Activated T-helper 1 cell treated with anti-CD3 and anti-CD28 coated beads, Interleukin-12 subunit alpha, Interleukin-12 subunit beta, Interleukin-2, Interleukin-4 antibody, amounts not matched to agents 30 ng/mL and 10 ng/mL and 1 ng/mL, durations not matched to agents 14 hours and 24 hours and 36 hours (primary cell): ENCODE measurements at places on chromosomes 2 and 18. TPM values are rescaled to one million over a fixed set of nuclear protein-coding genes. Genes with fewer than 3 reads are reported as not detected.

- no peaks in the 10 kb centered on the region for H3K36me3 ChIP-seq
- H3K27ac ChIP-seq: peak overlapping the region; percentile 74
- peak; percentile 19 for DNase-seq
- H3K4me1 ChIP-seq: peaks cover 22% of the 10 kb centered on the region
These were observed 36.3 kb downstream of the TGOLN2 start for GRCh38 chr2:85291425-85292023.

DNA sequence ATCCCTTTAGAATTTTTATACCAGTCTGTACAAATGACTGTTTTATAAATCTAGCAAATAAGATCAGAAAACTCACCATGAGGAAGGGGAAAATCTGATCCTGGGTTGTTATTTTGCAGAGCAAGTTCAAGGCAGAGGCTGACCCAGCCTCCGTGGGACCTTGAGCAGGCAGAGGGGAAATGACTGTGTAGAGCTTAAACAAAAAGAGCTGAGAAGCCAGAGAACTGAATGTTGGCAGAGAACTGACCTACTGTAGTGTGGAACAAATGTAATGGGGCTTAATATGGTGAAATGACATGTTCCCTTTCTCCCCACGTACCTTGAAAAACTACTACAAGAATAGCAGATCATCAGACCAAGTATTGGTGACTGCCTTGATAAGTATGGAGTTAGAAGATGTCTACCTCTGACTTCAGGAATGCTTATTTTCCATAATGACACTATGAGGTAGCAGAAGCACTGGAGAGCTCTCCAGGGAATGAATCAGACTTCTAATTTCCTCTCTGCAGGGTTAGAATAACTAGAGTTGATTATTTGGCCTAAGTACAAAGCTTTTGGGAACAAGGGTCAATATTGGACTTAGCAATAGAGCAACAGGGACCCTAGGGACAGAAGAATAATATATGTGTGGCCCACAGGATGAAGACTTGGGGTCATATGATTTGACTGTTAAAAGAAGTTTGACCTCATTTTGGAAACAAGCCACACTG, 304.4 kb downstream of the CCDC178 start:
- H3K4me1 ChIP-seq: no peaks in the 10 kb centered on the region
- no peak for DNase-seq
- no peak overlapping the region for H3K4me3 ChIP-seq
- H3K27ac ChIP-seq: no peak overlapping the region

DNA sequence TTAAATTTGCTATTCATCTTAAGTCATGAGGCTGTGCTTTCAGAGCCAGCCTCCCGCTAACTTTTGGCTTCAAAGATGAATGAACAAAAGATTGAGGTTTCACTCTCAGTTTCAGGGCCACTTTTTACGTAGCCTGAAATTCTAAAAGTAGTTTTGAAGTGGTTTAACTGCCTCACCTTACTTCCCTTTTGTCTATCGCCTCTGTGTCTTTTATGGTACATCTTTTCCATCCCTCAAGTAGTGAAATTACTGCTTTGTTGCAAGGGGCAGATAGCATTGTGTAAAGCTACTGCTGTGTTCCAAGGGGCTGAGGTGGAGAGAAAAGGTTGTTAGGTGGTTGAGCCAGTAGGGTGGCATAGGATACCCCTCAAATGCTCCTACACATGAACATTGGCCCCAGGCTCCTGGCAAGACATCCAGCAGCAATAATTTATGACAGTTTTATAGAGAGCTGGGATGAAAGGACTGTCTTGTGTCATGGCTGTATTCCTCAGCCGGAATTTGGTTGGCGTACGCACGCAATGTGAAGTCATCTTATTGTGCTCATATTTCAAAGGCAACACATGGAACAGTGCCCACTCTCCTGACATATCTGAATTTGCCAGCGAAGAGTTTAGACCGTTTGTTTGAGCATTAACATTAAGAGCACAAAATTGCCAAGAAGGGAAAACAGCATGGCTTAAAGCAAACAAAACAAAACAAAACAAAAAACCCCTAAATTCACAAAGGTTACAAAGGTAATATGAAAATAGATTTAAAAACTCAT, 32.2 kb downstream of the QPCT start:
- H3K4me3 ChIP-seq: peak overlapping the region; percentile 34
- no peaks in the 10 kb centered on the region for H3K36me3 ChIP-seq
- H3K27ac ChIP-seq: peak overlapping the region; percentile 88

GRCh38 chr2:98346311-98347236, at the start of gene CNGA3:
Gene CNGA3, plus strand, starts transcription at chr2:98346456. Its CDS starts 23,520 bp downstream, at chr2:98369976.
- peaks cover 4% of the 10 kb centered on the region for H3K4me1 ChIP-seq
- DNase-seq: peak; percentile 11
- no peaks in the 10 kb centered on the region for H3K36me3 ChIP-seq

DNA sequence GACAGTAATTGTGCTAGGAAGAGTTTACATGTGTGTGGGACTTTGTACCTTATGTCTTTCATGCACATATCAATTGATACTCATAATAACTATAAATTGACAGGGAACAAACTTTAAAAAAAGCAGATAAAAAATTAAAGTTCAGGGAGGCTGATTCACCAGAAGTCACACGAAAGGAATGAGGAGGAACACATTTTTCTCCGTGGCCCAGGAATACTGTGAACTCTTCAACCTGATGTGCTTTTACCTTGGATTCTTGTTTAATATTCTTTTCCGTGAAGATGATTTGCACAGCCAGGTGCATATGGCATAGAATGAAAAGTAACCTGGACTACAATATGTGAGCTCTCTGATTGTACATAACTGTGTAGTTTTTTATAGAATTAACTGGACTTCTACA, 326.3 kb downstream of the CDH7 start:
- DNase-seq: no peak
- H3K27ac ChIP-seq: no peak overlapping the region
- no peaks in the 10 kb centered on the region for H3K36me3 ChIP-seq
- H3K27me3 ChIP-seq: no peaks in the 10 kb centered on the region

DNA sequence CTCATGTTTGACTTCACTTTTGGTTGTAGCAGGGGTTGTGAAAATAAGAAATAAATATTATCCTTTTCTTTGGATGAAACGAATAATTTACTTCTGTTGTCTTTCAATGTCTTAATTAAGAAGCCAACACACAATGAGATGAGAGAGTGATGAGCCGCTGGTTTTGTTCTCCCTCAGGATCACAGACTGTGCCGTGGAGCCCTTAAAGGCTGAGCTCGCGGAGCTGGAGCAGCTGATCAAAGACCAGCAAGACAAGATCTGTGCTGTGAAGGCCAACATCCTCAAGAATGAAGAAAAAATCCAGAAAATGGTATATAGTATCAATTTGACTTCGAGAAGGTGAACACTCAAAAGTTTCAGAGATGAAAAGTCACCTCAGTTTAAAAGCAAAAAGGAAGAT, 28.1 kb upstream of the ASB1 start:
- DNase-seq: no peak
- H3K4me1 ChIP-seq: no peaks in the 10 kb centered on the region
- no peaks in the 10 kb centered on the region for H3K27me3 ChIP-seq
- H3K36me3 ChIP-seq: no peaks in the 10 kb centered on the region

DNA sequence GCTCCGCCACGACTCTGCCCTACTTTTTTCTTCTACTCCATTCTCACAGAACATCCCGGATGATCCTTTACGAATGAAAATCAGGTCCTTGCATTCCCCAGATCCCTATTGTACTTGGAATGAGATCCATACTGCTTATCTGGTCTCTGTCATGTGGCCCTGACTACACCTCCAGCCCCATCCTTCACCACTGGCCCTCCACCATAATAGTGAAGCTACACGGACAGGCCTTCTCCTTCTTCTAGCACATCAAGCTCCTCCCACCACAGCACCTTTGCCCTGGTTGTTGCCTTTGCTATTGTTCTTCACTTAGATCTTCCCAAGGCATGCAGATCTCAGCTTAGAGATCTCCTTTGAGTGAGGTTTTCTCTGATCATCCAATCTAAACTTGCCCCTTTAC, 20.1 kb upstream of the RMDN2 start:
- no peak overlapping the region for H3K27ac ChIP-seq
- H3K27me3 ChIP-seq: peaks cover 15% of the 10 kb centered on the region
- no peaks in the 10 kb centered on the region for H3K36me3 ChIP-seq

DNA sequence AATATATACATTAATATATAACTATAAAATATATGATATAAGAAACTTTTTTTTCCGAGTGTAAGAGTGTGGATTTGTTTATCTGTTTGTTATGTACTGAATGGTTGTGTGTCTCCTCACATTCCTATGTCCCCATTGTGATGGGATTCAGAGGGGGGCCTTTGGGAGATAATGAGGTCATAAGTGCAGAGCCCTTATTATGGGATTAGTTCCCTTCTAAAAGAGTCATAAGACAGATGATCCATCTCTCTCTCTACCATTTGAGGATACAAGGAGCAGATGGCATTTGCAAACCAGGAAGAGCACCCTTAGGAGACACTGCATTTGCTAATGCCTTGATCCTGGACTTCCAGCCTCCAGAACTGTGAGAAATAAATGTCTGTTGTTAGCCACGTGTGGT, 30.3 kb upstream of the SAP130 start:
- H3K27ac ChIP-seq: no peak overlapping the region
- no peaks in the 10 kb centered on the region for H3K36me3 ChIP-seq
- DNase-seq: no peak
- H3K4me1 ChIP-seq: no peaks in the 10 kb centered on the region

DNA sequence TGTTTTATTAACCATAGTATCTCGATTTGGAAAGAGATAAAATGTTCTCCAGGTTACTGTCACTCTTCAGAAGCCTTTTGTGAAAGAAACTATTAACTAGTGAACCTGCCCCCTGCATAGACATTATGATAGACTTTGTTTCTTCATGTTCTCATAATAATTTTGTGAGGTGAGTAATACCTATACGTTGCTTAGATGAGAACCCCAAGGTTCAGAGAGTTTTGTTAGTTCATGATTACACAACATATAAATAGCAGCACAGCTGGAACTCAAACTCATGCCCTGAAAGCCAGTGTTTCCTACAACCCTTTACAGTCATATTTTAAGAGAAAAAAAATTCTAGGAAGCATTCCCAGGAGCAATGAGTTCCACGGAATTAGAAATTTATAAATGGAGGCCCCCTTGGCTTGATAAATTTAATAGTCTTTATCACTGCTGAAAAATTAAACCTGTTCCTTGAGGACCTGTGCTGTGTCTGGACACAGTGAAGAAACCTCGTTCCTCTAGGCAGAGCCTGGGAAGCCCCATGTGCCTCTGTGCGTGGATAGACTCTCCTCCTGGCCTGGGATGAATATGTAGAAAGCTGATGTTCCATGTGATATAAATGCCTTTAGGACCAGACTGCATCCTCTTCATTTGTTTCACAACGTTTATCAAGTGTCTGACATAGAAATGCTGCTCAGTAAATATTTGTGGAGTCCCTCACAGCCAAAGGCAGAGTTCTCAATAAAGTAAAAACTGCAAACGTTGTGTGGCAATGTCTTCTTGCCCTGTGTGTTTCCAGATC, 1257.0 kb upstream of the GYPC start:
- no peak for DNase-seq
- H3K36me3 ChIP-seq: no peaks in the 10 kb centered on the region
- H3K4me3 ChIP-seq: no peak overlapping the region
- peaks cover 2% of the 10 kb centered on the region for H3K27me3 ChIP-seq
- H3K27ac ChIP-seq: no peak overlapping the region

DNA sequence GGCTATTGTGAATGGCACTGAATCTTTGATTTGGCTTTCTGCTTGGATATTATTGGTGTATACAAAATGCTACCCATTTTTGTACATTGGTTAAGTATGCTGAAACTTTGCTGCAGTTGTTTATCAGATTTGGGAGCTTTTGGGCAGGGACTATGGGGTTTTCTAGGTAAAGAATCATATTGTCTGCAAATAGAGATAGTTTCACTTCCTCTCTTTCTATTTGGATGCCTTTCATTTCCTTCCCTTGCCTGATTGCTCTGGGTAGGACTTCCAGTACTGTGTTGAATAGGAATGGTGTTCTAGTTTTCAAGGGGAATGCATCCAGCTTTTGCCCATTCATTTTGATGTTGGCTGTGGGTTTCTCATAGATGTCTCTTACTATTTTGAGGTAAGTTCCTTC, 489.1 kb upstream of the LRATD1 start:
- H3K27me3 ChIP-seq: no peaks in the 10 kb centered on the region
- DNase-seq: no peak
- no peak overlapping the region for H3K4me3 ChIP-seq
- no peak overlapping the region for H3K27ac ChIP-seq
- H3K36me3 ChIP-seq: no peaks in the 10 kb centered on the region
- H3K4me1 ChIP-seq: no peaks in the 10 kb centered on the region

- H3K36me3 ChIP-seq: no peaks in the 10 kb centered on the region
- no peak for DNase-seq
- H3K27ac ChIP-seq: no peak overlapping the region
- H3K4me1 ChIP-seq: no peaks in the 10 kb centered on the region
- H3K4me3 ChIP-seq: no peak overlapping the region
These were observed 47.6 kb downstream of the CCBE1 start for GRCh38 chr18:59649591-59649990.

- H3K27me3 ChIP-seq: no peaks in the 10 kb centered on the region
- no peaks in the 10 kb centered on the region for H3K4me1 ChIP-seq
- H3K4me3 ChIP-seq: no peak overlapping the region
- no peak overlapping the region for H3K27ac ChIP-seq
These were observed 228.5 kb downstream of the GLI2 start for GRCh38 chr2:120963997-120964705.

GRCh38 chr18:23257686-23258565, 122.6 kb downstream of the CABLES1 start:
- no peak overlapping the region for H3K4me3 ChIP-seq
- no peak overlapping the region for H3K27ac ChIP-seq

DNA sequence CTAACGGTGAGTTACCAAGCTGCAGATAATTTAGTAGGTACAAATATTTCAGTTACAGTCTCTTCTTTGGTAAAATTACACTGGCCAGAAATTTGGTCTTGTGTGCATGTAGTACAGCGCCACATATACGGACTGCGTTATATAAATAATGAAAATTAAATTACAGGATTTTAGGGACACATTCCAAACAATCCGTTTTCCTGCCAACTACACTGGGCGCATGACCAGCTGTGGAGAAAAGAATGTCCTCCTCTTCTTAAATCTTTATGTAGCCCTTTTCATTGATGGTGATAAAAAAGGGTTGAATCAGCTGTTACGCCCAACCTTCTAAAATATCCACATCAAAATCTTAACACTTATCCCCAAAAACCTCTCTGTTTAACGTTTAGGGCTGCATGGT, 37.5 kb downstream of the TCF4 start:
- H3K4me3 ChIP-seq: no peak overlapping the region
- DNase-seq: no peak
- no peaks in the 10 kb centered on the region for H3K4me1 ChIP-seq
- no peak overlapping the region for H3K27ac ChIP-seq
- no peaks in the 10 kb centered on the region for H3K27me3 ChIP-seq
- no peaks in the 10 kb centered on the region for H3K36me3 ChIP-seq

- H3K36me3 ChIP-seq: no peaks in the 10 kb centered on the region
- H3K4me3 ChIP-seq: no peak overlapping the region
- no peaks in the 10 kb centered on the region for H3K27me3 ChIP-seq
- peaks cover 18% of the 10 kb centered on the region for H3K4me1 ChIP-seq
These were observed 32.2 kb downstream of the NHEJ1 start for GRCh38 chr2:219128396-219128795.

The PLGLB2 gene
- 2.3 and 2.8 TPM in 2 replicates for total RNA-seq

The PARD3B gene
- 0.10 and 0.26 TPM in 2 replicates for total RNA-seq

The FAM237A gene
- not detected in 2 replicates for total RNA-seq

The DPYSL5 gene
- total RNA-seq: 0.23 TPM in 1 of 2 replicates, not detected in the other

The ZNF521 gene
- total RNA-seq: not detected in 2 replicates

The NAGK gene
- 75.2 and 83.2 TPM in 2 replicates for total RNA-seq

The CAVIN2 gene
- total RNA-seq: not detected in 2 replicates

The ATP8B1 gene
- total RNA-seq: 0.05 and 0.16 TPM in 2 replicates
